Cerebellum (tissue), 4 donors: ENCODE measurements at places on chromosomes 1 and 21.

DNA sequence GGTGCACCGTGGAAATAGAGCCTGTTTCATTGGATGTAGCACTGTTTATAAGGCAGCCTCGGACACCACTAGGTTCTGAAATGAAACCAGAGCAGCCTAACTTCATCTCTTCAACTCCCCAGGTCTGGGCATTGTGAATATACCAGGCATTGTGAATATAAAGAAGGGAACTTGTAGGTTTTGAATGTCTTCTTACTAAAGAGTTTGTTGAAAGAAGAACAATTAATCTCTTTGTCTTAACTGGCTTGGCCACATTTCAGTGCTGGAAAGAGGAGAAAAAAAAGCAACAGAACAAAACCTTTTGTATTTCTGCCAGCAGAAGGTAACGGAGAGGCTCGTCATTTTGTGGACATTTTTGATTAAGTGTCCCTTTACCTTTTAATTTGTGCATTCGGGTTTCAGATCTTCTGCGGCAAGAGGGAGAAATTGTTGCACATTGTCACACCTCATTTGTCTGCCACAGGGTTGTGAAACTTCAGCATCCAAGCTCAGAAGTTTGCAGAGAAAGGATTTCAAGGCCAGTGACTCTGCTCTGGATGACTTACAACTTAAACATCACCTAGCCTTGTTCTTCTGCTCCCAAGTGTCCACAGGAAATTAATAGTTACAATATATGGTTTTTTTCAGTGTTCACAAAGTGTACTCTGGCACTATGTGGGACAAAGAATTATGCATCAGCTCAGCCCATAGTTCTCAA lies 158.3 kb downstream of the KAZN start:
- no peak for DNase-seq

- DNase-seq: no peak
Observed at GRCh38 chr21:29534448-29534847, 235.7 kb downstream of the BACH1 start.

GRCh38 chr1:172719066-172719627 lies 60.2 kb downstream of the FASLG start:
- no peak for DNase-seq

- DNase-seq: no peak
Observed at GRCh38 chr1:206657751-206658150, 22.4 kb downstream of the DYRK3 start.

DNA sequence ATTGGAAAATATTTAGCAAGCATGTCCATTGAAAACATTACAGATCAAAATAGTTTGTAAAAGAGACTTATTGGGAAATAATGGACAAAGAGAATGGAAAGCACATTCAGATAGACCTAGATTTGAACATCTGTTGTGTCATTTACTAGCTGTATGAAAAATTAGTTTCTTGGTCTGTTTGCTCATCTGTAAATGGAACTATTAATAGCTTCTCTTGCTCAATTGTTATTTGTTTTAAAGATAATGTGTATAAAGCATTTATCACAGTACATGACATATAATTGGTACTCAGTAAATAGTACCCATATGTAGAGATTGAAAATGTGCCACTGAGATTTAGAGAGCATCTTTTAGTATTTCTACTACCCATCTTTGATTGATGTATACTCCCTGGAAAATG lies 25.9 kb downstream of the RPAP2 start:
- DNase-seq: no peak

DNA sequence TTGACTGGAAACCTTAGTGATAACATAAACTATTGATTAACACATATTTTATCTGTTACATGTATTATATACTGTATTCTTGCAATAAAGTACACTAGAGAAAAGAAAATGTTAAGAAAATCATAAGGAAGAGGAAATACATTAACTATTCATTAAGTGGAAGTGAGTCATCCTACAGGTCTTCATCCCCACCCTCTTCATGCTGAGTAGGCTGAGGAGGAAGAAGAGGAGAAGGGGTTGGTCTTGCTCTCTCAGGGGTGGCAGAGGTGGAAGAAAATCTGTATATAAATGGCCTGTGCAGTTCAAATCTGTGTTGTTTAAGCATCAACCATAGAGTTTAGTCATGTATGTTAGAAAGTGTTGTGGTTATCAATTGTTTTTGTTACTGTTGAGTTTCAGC lies 66.1 kb upstream of the CHODL start:
- no peak for DNase-seq
